ENCODE measurements at places on chromosomes 1 and 21. TPM values are rescaled to one million over a fixed set of nuclear protein-coding genes. Genes with fewer than 3 reads are reported as not detected.

- no peak for DNase-seq
These were observed 31.7 kb downstream of the PRMT2 start for GRCh38 chr21:46666941-46667740.

- peak; percentile 48 for DNase-seq
These were observed 25.1 kb downstream of the NENF start for GRCh38 chr1:212457740-212458338.

GRCh38 chr1:183126000-183126366 lies 60.1 kb upstream of the LAMC2 start:
- DNase-seq: no peak

ARMH1 gene
- 3.2 TPM for total RNA-seq

CELA2A gene
- 1.6 TPM for total RNA-seq

- no peak for DNase-seq
These were observed 24.0 kb upstream of the CPT2 start for GRCh38 chr1:53172426-53173128.

C8B gene
- 0.10 TPM for total RNA-seq

E2F2 gene
- 16.3 TPM for total RNA-seq

GRCh38 chr1:177505905-177506590 lies 335.3 kb downstream of the BRINP2 start:
- DNase-seq: no peak

CDC73 gene
- 63.2 TPM for total RNA-seq

IFNGR2 gene
- total RNA-seq: 44.6 TPM

DNA sequence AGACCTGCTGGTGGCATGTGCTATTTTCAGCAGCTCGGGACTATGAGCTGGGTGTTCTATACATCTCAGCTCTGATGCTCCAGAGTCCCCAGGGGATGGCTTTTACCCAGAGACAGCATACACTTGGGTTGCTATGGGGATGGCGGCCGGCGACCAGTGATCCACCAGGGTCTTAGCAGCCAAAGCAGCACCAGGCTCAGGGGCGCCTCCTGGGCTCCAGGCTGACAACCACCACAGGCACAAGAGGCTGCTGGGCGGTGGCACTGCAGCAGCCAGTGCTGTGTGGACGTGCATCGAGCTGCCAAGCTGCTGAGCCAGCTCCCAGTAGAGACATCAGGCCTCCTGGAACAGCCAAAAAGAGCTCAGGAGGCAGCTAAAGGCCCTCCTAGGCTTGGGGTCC lies 37.6 kb upstream of the CLSTN1 start:
- no peak for DNase-seq

PAX7 gene
- total RNA-seq: not detected

GRCh38 chr1:233704170-233704897 lies 90.4 kb downstream of the KCNK1 start:
- no peak for DNase-seq

MYBPHL gene
- total RNA-seq: 1.0 TPM

TLCD4 gene
- total RNA-seq: 12.1 TPM

TCP10L gene
- 0.07 TPM for total RNA-seq

DNA sequence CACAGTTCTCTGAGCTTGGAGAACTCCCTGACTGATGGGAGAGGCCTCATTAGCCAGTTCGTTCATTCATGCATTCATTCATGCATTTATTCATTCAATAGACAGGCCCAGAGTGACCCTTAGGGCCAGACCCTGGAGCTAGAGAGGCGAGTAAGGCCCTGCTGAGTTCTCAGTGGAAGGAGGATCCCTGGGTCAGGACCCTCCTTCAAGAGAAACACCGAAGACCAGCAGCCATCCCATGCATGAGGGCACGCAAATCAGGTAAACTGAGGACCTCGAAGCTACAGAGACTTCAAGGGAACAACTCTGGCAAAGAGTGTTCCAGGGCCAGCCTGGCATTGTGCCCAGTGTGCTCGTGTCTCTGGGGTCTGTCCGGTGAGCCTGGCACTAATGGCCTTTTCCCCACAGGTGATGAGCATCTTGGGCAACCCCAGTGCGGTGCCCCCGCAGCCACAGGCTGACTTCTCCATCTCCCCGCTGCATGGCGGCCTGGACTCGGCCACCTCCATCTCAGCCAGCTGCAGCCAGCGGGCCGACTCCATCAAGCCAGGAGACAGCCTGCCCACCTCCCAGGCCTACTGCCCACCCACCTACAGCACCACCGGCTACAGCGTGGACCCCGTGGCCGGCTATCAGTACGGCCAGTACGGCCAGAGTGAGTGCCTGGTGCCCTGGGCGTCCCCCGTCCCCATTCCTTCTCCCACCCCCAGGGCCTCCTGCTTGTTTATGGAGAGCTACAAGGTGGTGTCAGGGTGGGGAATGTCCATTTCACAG lies 104.8 kb downstream of the PAX7 start:
- no peak for DNase-seq

DNA sequence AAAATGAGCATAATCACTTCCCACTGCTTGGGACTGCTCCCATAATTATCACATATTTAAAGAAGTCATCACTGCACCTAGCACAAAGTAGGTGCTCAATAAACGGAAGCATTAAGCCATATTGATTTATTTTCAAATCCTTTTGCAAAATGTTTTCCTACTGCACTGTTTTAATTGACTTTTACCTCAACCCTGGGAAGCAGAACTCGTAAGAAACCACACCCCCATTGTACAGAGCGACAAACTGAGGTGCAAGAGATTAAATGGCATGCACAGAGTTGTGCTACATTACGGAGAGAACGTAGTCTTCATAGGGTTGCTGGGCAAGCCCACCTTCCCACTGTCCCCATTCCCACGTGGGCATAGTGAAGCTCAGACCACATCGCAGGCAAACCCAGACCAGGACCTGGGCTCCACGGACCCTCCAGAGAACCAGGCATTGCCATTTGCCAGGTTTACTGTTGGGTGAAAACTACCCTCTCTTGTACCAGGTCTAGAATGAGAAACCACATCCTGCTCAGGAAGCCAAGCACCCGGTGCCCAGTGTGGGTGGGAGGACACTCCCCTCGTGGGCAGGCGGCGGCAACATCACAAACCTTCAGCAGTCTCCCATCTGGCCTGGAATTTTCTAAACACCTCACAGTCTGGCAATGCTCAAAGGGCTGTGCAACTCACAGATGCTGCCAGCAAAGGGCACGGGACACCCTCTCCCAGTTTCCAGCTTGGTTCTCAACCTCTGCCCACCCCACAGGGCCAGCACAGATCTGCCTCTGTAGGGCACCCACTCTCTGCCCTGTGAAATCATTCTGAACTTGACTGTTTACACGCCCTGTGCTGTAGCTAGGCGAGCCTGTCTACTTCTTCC lies 8.2 kb downstream of the IFFO2 start:
- DNase-seq: no peak

DNA sequence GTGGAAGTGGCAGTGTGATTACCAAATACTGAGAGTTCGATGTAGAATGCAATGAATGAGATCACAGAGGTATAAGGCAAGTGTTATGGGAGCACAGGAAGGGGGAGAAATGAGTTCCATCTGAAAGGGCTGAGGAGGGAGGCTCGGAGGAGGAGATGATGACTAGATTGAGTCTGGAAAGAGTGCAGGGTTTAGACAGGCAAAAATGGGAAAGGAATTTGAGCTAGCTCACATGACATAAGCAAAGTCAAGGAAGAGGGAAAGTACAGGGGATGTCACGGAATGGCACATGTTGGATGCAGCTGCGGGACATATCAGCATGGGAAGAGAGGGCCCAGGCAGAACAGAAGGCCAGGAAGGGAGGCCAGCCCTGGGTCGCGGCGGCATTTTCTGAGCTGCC lies 132.7 kb downstream of the RUNX1 start:
- no peak for DNase-seq

CD1C gene
- not detected for total RNA-seq

SIM2 gene
- total RNA-seq: 23.9 TPM
